NCI-H2227 treated with DMSO at 0.1 percent for 48 hours (cell line): ENCODE measurements at places on chromosomes 7 and 10.

DNA sequence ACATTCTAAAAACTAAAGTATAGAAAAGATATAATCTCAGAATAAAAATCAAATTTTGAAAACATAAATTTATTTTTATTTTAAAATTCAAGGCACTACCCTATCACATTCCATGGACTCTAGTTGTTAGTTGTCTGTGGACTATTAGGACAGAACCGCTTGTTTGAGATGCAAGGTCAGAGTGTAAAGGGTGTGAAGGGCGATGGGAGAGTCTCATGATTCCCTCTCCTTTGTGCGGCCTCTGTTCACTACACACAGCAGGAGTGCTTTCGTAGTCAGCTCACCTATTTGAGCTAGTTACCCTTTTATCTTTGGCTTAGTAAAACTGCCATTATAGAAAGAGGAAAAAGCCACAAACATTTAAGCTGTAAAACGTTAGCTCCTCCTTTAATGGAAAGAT is 189.8 kb upstream of the TEX47 start:
- DNase-seq, result no peak

DNA sequence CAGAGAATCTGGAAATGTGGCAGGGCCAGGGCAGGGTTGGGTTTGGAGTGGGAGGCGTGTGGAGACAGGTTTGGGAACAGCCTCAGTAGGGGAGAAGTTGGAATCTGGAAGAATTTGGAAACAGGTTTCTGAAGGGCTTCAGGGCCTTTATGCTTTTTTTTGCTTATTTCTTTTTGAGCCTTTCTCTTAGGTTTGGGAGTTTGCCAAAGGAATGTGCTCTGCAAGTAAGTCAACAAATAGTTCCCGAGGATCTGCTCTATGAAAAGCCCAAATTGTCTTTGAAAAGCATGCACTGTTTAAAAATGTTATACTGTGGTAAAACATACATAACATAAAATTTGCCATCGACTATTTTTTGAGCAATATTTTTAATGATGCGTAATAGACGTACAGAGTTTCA is 86.7 kb upstream of the ADRB1 start:
- DNase-seq, result no peak

DNA sequence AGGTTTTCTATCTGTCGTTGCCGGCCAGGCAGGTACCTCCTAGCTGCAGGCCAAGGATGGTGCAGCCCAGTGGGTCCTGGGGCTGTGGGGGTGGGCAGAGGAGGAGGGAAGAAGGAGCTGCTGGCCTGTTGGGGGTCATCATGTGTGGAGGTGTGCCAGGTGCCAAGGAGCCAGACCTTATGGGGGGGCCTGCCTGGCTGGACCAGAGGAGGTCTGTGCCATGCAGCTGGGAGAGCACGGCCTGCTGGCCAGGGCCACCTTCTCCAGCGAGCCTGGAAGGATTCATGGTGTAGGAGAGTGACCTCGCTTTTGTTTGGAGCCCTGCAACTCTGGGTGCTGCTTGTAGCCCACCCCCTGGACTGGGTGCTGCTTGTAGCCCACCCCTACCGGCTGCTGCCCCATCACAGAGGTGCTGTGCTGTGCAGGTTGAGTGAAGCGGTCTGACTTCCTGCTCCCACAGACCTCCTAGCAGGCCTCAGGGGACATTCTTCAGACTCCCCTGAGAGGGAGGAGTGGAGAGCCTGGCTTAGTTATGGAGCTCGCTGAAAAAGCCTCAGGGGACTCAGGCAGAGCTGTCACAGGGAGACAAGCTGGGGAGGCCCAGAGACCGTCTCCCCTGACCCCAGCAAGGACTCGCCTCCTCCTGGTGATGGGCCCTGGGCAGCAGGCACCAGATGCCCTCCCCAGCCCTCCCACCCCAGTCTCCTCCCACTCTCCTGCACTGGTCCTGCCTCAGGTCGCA is 67.7 kb upstream of the AQP1 start:
- no peak for DNase-seq

DNA sequence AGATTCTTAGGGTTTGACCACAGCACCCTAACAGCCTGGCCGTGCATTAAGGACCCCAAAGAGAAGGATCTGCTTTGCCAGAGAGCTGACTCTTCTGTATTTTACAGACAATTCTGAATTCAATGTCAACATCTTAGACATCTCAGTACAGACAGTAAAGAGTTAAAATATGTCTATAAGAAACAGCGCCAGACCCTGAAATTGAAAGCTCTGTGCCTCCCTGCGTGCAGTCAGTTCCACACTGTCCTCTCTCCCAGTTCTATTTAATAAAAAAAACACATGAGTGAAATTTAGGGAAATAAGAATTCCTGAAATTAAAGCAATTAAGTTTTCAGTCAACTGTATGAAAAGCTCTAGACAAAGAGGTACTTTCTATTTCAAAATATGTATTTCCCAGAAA is 45.1 kb downstream of the MET start:
- no peak for DNase-seq

DNA sequence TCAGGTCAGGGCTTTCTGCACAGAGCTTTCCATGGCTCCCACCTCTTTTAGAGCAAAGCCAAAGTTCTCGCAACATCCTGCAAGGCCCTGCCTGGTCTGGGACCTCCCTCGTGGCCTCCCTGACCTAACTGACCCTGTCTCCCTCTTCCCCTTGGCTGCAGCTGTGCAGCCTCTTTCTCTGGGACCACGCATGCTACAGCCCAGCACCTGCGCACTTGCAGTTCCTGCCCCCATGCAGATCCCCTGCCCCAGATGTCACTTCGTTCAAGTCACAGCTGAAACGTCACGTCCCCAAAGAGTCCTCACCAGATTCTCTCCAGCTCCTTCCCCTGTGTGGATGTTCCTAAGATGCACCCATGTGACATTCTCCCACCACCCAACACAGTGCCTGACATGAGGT is 61.2 kb upstream of the ZNF716 start:
- DNase-seq, result no peak

GRCh38 chr10:119860866-119861607 is 11.6 kb downstream of the MCMBP start:
- DNase-seq, result no peak

GRCh38 chr7:105623378-105623777 is 42.1 kb upstream of the EFCAB10 start:
- no peak for DNase-seq
